Activated CD4-positive, alpha-beta T cell treated with anti-CD3 and anti-CD28 coated beads, Interleukin-2, Interleukin-6, amounts not matched to agents 100 ng/mL and 50 ng/mL, durations not matched to agents 16 hours and 8 hours (primary cell): ENCODE measurements at places on chromosomes 5 and 9.
A peak's percentile ranks its signal among the peaks of the same experiment; 100 is the strongest.

DNA sequence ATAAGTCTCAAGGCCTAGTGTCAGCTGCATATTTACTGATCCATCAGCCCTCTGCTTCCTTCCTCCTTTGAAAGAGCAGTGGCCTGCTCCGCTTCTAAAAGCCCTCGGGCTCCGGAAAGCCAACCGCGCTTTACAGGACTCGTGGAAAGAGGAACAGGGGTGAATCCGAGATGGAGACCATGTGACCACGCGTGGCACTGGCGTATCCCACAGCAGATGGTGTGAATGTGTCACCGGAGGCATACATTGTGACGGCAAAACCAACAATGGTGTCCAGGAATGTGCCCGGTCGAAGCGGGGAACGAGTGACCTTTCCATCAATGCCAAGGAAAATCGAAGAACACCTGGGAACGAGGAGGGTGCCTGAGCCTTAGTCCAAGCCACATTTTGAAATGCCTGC, 484.6 kb downstream of the SPATA31A7 start:
- no peak for DNase-seq

DNA sequence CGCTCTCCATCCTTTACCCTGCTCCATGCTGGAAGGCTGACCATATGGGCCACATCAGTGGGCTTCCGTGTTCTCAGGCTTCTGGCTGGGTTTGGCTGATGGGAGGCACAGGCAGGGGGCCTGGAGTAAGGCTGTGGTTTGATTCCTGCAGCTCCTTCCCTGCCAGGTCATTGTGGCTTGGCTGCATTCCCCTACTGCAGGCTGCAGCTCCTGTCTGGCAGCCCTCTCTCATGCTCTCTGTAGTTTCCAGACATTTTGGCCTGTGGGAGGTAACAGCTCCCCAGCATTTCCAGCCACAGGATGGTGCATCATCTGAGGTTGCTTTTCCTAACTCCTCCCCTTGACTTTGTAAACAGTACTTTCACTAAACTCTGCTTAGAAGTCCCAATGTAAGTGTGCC, 102.0 kb upstream of the PTPN3 start:
- no peak for DNase-seq

DNA sequence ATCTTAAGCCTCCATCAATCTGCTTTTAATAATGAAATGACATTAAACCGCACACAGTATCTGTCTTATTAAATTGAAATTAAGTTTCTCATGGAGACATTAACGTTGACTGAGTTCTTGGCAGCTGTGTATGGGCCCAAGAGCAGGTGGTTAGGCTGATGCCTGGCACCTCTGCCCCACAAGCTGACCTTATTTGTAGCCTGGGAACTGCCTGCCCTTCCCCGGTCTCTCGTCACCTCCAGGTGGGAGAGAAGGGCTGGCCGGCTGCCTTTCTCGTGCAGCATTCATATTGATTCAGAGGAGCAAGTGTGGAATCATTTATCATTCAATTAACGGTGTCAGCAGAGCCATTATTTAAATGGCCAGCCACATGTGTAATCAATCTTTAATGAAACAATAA, 53.0 kb upstream of the FCN1 start:
- DNase-seq: no peak

GRCh38 chr9:129946246-129946995, 96.6 kb downstream of the FNBP1 start:
- DNase-seq: no peak

- peak; percentile 92 for DNase-seq
Measured at GRCh38 chr9:114898741-114899140, 31.6 kb downstream of the TNFSF8 start.

DNA sequence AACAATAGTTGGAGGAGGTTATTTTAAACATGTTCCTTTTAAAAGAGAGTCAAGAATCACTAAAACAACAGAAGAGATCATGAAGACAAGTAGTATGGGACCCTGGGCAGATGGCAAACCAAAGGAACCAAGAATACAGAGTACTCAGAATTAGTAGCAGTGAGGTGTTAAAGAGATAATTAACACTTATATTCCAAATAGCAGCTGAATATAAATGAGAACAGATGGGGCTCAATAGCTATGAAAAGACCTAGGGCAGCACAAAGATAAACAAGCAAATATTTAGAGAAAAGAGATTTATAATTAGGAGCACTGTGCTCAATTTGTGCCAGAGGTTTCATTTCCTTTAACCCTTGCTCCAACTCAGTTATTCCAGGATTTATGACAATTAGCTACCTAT, 159.1 kb downstream of the FAM114A2 start:
- DNase-seq: no peak

- DNase-seq: peak; percentile 45
Measured at GRCh38 chr9:136671646-136672430, 9.1 kb downstream of the EGFL7 start.

DNA sequence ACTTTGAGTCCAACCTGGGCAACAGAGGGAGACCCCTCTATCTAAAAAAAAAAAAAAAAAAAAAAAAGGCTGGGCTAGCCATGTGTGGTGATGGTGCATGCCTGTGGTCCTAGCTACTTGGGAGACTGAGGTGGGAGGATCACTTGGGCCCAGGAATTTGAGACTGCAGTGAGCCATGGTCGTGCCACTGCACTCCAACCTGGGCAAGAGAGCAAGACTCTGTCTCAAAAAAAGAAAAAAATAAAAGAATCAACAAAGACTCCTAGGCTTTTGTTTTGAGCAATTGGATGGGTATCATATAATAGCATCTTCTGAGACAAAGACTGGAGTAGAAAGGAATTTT, 481.7 kb upstream of the PAPPA start:
- DNase-seq: no peak

DNA sequence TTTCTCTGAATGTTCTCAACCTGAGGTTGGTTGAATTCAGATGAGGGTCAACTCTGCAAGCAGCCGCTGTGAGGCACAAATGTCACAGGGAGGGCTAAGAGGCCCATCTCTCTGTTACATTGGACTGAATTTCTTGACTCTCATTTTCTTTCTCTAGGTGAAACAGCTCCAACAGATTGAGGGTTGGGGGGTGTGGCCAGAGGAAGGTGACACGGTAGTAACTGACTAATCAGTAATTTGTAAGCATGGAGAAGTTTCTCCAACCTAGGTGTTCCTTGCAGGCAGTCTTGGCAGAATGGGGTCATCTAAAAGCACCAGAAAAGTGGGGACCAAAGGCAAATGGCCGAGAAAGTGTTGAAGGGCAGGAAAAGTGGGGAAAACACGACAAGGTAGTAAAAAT, 16.8 kb downstream of the CCT5 start:
- no peak for DNase-seq

DNA sequence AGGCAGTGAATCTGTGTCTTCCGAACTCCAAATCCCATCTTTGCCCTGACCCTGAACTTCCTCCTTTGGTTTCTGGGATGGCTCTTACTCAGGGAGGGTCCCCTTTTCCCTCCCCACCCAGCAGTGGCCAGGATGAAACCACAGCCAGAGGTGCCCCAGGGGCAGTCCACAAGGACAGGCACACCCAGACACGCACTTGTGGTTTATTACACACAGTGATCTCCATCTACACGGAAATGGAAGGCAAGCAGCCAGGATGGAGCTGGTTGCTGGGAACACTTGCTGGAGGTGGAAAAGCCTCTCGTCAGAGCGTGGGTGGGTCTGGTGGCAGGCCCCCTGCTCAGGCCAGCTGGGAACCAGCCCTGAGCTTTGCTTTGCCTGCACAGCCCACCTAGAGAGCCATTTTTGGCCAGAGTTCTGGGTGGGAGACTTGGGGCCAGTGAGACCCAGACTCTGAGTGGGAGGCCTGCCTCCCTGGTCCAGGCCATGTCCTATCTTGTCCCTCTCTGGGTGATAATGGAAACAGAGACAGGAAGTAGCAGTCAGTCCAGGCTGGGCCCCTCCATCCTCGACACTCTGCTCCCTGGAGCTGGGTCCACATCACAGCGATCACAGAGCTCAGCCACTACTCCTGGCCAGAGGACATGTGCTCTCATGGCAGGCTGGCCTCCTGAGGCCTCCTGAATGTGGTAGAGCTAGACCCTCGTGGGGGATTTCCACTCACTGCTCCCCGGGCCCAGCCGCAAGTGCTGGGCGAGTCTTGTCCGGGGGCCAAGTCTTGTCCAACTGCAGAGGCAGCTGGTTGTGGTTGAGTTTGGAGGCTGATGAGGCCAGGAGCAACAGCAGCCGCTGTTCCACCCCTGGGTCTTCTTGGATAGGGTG, 5.1 kb upstream of the PHYKPL start:
- DNase-seq: no peak

- DNase-seq: peak; percentile 35
Measured at GRCh38 chr5:144183254-144183889, 12.7 kb downstream of the KCTD16 start.

GRCh38 chr9:127569886-127570401, 42.1 kb upstream of the STXBP1 start:
- peak; percentile 64 for DNase-seq

GRCh38 chr5:179430193-179431175, 85.2 kb upstream of the ADAMTS2 start:
- no peak for DNase-seq

GRCh38 chr5:136840601-136841000, 475.3 kb upstream of the TRPC7 start:
- DNase-seq: no peak

GRCh38 chr5:179345433-179346321, at the start of gene ADAMTS2:
TSS of gene ADAMTS2 (minus strand) at chr5:179345461. CDS start at chr5:179345328, 133 bp downstream.
- DNase-seq: peak; percentile 2

DNA sequence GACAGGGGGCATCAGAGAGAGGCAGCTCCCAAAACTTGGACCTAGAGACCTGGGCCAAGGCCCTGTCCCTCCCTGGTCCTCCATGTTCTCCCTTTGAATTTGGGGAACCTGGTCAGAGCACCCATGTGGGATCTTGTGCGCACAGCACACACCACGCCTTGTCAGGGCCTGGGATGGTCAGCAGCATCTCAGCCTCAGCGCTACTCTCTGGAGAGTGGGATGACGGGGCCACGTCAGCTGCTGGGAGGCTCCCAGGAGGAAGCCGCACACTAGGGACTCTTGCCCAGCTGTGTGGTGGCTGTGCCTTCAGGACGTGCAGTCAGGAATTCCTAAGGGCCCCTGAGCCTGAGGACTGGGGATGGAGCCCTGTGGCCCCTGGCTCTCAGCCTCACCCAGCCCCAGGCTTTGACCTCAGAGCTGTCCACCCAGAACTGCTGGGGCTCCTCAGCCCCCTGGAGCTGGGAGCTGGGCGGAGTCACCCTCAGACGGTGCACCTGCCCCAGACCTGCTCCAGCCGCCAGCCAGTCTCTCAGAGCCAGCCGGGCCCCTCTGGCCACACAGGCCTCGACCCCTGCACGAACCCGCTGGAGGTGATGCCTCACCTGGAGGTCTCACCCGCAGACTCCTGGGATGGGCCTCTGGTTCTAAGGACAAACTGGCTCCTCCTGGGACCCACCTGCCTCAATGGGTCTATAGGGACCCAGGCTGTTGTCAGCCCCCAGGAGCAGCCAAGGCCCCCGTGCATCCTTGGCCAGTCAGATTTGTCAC, 38.3 kb upstream of the EGFL7 start:
- DNase-seq: no peak
